ENCODE measurements at places on chromosomes 7 and 10.

- DNase-seq = no peak
Measured at GRCh38 chr7:2617325-2617905, 14.4 kb upstream of the TTYH3 start.

GRCh38 chr7:108108131-108108530 is 22.0 kb downstream of the LAMB4 start:
- no peak for DNase-seq

- no peak for DNase-seq
Measured at GRCh38 chr10:25061711-25062449, 45.5 kb downstream of the THNSL1 start.

DNA sequence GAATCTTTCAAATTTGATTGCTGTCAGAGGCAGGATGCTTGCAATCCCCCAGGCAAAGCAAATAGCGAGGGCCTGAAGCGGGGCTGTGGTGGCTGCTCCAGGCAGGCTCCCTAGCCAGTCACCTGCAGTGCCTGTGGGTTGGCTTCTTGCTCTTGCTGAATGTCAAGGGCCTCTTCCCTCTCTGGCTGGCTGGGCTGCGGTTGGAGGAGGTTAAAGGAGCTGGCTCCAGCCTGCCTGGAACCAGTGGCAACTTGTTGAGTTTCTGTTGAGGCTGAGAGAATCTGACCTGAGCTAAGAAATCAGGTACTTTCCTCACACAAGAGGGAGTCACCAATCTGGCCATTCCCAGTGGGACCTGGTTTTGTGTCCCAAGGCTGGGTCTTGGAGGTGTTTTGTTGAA is 134.7 kb downstream of the TMEM178B start:
- DNase-seq = no peak

DNA sequence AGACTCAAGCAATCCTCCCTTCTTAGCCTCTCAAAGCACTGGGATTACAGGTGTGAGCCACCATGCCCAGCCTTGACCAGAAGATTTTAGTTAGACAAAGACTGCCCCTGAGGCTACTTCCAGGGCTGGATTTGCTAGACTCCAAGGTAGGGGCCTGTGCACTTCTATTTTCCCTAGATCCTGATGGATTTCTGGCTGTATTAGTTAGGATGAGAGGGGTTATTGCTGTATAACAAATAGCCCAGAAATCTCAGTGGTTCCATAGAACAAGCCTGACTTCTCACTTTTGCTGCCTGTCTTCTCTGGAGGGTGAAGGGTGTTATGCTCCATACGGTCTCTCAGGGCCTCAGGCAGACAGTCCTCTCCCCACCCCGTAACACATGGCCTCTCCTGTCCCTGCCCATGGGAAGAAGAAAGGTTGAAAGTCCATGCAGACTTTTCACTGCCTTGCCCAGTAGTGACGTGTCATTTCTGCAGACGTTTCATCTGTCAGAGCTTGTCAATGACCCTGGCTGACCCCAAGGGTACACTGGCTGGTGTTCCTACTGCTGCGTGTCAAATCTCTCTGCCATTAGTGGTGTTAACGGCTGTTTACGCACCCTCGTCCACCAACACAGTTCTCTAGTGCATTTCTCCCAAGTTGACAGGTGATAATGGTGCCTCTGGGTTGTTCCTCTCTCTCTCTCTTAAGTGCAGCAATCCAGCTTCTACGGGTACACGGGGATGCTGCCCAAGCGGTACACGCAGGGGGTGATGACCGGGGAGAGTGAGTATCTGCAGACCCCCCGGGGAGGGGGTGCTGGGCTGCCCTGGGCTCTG is 11.6 kb downstream of the SLC29A4 start:
- no peak for DNase-seq

GRCh38 chr10:70190581-70190980 is 20.3 kb upstream of the SAR1A start:
- no peak for DNase-seq

GRCh38 chr10:132459301-132460003 is 62.5 kb downstream of the PWWP2B start:
- DNase-seq = no peak

DNA sequence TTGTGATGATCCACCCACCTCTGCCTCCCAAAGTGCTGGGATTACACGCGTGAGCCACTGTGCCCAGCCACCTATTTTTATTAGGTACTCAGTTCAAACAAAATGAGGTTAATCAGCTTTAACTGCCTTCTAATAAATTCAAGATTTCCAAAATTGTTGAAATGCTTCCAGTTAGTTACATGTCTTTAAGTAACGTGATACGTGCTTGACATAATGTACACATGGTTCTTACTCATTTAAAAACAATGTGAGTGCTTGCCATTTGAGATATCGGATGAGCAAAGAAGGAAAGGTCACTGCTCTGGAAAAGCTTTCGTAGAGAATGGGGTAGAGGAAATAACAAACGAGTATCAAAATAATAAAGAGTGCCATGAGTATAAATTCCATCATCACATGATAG is 83.6 kb downstream of the KMT2E start:
- DNase-seq = no peak

- DNase-seq = no peak
Measured at GRCh38 chr7:155426543-155427410, 31.2 kb upstream of the EN2 start.

DNA sequence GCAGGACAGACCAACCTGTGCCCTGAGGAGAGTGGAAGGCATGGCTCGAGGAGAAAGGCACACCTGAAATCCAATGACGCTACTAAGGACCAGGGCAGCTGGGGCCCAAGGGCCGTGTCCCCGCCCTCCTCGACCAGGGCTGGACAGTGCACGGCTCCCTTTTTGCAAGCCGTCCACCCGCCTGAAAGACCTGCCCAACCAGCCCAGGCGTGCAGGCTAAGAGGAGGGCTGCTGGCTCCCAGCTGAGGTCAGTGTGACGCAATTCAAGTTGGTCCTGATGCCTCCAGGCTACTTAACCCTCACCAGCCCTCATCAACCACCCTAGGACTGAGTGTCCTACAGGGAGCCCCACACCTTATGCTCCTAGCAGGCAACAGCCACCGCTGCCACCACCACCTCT is 69.3 kb downstream of the DLG5 start:
- DNase-seq = no peak

GRCh38 chr7:43922726-43923125 is 3.5 kb upstream of the UBE2D4 start:
- DNase-seq = no peak

GRCh38 chr7:76206633-76207032 is 4.9 kb downstream of the SRRM3 start:
- DNase-seq = no peak

DNA sequence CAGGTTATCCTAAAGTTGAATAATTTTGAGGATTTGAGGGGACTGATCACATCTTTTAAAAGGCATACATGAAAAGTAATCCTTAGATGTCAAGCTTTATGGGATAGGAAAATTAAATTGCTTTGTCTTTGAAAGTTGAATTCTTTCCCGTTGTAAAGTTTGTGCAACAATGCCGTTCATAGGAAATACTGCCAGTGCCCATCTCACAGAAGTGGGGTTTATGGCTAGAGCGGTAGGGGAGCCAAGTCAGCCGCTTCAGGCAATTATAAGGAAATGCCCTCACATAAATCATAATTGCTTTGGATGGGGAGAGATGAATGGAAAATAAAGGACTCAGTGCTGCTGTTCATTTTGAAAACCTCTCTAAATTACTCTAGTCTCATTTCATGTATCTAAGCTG is 18.1 kb downstream of the CDC123 start:
- no peak for DNase-seq

DNA sequence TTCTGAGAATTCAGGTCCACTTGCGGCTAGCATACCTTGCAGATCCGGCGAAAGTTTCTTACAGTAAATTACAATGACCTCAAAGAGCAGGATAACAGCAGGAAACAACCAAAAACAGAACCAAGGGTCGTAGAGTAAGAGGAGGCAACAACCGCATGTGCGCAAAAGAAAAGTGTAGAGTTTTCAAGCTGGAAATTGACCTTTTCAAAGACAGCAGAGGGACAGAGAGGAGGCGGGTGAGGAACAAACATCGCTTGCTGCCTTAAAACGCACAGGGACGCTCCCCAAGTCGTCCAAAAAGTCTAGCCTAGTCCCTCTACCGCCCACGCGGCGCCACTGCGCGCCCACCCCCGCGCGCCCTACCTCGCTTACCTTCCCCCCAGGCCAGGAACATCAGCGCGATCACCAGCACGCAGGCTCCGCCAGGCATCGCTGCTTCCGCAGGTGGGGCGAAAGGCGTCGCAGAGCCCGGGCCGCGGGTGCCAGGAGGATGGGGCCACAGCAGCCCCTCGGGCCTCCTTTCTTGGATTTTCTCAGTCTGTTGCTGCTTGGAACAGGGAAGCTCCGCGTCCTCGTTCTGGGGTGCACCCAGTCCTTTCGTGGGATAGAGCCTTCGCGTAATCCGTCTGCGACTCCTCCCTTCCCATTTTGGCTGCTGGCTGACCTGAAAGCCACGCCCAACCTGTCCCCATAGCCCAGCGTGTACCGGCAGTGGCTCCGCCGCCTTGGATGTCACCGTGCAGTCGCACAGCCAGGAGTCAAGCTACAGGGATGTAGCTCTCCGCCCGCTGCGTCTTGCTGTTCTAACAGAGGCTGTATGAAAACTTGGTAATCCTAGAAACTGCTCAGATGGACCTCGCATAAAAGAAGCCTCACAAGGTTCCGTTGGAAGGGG is at the start of gene VWDE:
Gene VWDE, minus strand, starts transcription at position 579 of the 895 bp plus-strand sequence. Its CDS starts 149 bp downstream, at position 430.
- DNase-seq = peak; percentile 32

GRCh38 chr10:96588060-96588554 is 1.3 kb upstream of the TM9SF3 start:
- DNase-seq = no peak

DNA sequence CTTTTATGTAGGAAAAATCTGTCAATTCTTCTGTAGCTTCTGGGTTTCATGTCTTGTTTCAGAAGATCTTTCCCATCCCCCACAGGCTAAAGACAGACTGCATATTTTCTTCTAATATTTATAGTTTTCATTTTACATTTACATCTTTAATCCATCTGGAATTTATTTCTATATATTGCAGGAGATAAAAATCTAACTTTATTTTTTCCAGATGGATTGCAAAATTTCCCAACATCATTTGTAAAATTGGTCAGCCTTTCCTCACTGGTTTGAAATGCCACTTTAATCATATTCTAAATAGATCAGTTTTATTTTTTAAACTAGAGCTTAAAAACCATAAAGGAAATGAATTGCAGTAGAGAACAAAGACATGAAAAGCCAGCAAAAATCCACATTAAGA is 46.9 kb downstream of the TMEM26 start:
- no peak for DNase-seq

- no peak for DNase-seq
Measured at GRCh38 chr7:112015146-112015545, 191.1 kb downstream of the DOCK4 start.

GRCh38 chr7:48959676-48960075 is 35.3 kb downstream of the CDC14C start:
- no peak for DNase-seq

GRCh38 chr7:159253657-159254056 is 109.0 kb upstream of the VIPR2 start:
- no peak for DNase-seq

GRCh38 chr10:131041441-131041840 is 270.1 kb downstream of the TCERG1L start:
- no peak for DNase-seq

DNA sequence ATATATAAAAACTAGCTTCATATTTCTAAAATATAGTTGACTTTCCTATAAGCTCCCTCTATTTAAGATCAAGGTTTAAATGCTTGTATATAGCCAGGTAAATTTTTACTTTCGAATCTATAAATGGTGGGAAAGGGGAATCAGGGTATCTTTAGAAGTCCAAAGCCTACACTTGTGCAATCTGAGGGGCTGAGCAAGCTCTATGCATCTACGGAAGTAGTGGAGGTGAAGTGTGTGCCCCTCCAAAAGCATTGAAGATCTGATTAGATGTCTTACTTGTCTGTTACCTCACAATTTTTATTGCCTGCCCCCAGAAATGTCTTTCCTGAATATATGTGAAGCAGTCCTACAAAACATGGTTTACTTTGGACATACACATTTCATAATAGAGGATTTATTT is 1.6 kb downstream of the AKAP9 start:
- DNase-seq = no peak

DNA sequence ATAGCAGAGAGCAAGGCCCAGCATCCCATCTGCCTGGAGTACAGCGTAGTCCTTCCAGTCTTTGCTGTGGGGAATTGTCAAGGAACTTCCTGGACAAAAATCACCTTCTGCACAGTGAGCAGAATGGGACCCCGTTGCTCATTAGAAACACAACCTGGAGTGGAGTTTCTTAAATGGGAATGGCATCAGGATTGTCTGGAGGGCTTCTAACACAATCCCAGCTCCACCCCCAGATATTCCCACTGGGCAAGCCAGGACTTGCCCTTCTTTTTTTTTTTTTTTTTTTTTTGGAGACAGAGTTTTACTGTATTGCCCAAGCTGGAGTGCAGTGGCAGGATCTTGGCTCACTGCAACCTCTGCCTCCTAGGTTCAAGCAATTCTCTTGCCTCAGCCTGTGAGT is 356.4 kb downstream of the GALNT17 start:
- DNase-seq = no peak

DNA sequence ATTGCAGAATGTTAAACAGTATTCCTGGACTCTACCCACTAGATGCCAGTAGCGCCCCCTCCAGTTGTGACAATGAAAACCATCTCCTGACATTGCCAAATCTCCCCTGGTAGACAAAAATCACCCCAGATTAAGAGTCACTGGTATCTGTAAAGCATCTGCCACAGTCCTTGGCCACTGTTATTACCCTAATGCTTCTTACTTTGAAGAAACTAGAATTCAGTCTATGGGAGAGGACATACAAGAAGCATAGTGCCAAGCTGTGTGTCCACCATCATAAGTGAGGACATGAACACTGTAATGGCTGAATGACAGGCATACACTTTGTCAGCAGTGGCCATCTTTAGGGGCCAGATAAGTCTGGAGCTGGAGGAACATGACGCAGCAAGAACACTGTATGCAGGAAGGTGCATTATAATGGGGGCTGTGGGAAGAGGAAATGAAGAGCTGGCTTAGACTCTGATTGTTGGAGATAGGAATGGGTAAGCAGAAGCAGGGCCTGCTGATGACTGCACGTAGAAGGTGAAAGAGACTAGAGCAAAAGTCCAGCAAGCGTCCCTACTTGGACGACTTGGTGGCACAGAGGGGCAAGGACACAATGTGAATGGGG is 32.5 kb downstream of the CBX3 start:
- DNase-seq = no peak

GRCh38 chr7:36390199-36391090 is 783 bp downstream of the ANLN start:
- no peak for DNase-seq

All from activated CD4-positive, alpha-beta T cell treated with anti-CD3 and anti-CD28 coated beads for 24 hours (primary cell).